Retina (tissue), 1 donor: ENCODE measurements at places on chromosomes 5 and 9.

- no peak for DNase-seq
These were observed 21.8 kb upstream of the CEP72 start for GRCh38 chr5:590346-590745.

DNA sequence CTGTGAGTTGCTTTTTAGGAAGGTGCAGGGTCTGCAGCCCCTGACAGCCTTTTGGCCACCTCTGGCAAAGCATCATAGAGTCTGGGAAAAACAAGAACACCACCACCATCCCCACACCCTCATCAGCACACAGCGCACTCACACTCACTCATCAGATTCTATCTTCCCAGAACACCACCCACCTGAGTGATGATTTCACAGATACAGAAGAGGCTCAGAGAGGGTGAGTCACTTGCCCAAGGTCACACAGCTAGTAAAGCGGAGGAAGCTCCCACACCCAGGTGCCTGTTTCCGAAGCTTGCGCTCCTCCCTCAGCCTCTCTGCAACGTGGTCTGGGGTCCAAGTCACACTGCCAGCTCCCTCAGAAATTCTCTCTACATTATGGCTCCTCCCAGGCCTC lies 41.8 kb upstream of the HRH2 start:
- no peak for DNase-seq

- no peak for DNase-seq
These were observed 136.2 kb upstream of the LPCAT1 start for GRCh38 chr5:1660001-1660400.

GRCh38 chr5:160961761-160962160 lies 109.8 kb upstream of the ATP10B start:
- no peak for DNase-seq

DNA sequence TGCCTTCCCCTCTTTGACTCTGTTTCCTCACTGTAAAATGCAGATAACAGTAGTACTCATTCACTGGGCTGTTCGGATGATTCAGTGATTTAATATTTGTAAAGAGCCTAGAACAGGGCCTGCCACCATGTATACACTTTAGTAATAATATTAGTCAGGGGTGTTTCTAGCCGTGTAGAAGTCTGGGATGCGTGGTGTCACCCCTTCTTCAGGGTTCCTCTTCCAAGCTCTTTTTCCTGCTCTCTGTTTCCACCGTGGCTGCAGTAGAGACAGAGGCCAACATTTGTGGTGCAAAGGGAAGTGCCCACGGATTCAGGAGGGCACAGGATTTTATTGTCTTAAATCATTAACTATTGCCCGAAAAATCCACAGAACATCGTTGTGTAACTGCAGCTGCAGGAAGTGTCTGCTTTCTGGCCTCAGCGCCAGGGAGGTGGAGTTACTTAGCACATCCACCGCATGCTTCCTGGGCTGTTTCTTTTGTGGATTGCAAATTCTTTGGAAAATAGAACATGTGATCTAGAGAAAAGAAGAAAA lies 61.7 kb downstream of the TRIO start:
- no peak for DNase-seq

DNA sequence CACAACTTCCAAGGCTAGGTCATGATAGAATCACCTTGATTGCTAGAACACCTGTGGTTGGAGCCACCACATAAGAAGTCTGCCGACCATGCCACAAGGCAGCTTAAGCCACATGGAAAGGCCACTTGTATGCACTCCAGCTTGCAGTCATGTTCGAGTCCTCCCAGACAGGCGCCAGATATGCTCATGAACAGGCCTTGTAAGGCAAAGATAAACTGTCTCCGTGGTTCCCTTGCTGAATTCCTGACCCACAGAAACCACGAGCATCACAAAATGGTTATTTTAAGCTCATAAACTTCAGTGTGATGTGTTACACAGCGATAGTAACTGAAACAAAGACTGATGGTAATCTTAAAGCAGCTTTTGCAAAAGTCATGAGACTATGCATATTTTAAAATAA lies 188.4 kb upstream of the DAPK1 start:
- DNase-seq, result no peak
